Memory B cell (primary cell): ENCODE measurements at places on chromosomes 7 and 10.

GRCh38 chr10:89165923-89166322, 41.2 kb downstream of the CH25H start:
- no peak for DNase-seq

DNA sequence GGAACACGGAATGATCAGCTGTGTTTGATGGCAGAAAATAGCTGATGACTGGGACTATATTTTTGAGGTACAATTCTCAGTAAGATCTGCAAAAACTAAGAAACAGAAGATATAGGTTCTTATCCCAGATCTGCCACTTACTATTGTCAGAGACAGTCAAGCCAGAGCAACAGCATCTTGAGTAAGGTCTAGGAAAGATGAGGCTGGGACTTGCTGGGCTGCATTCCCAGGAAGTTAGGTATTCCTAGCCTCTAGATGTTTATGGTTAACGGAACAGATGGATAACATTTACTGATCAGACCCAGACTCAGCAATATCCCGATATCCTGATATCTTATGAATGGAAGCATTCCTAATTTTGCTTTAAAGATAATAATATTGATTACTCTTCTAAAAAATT, 68.7 kb upstream of the DNAJB12 start:
- no peak for DNase-seq

DNA sequence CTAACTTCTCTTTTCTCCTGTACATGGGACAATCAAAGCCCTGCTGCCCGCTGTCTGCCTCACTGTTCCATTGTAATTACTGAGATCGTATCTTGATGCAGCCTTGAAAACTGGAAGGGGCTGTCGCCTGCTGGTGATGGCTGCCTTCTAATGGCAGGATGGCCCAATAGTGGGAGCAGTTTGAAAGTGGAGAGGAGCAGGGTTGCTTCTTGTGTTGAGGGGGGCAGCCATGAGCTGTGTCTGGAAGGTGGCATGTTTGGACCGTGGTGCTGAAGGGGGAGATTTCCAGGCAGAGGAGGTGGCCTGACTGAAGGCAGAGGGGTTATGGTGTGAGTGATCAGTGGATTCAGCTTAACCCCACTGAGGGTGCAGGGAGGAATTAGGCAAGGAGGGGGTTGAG, 8.1 kb downstream of the WDFY4 start:
- DNase-seq = no peak

GRCh38 chr10:127912607-127913367, 5.9 kb downstream of the PTPRE start:
- no peak for DNase-seq

DNA sequence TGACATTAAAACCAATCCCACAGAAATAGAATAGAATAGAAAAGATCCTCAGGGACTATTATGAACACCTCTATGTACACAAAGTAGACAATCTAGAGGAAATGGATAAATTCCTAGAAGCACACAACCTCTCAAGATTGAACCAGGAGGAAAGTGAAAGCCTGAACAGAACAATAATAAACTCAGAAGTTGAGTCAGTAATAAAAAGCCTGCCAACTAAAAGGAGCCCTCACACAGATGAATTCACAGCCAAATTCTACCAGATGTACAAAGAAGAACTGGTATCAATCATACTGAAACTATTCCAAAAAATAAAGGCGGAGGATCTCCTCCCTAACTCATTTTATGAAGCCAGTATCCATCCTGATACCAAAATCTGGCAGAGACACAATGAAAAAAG, 220.3 kb upstream of the HPS1 start:
- no peak for DNase-seq

DNA sequence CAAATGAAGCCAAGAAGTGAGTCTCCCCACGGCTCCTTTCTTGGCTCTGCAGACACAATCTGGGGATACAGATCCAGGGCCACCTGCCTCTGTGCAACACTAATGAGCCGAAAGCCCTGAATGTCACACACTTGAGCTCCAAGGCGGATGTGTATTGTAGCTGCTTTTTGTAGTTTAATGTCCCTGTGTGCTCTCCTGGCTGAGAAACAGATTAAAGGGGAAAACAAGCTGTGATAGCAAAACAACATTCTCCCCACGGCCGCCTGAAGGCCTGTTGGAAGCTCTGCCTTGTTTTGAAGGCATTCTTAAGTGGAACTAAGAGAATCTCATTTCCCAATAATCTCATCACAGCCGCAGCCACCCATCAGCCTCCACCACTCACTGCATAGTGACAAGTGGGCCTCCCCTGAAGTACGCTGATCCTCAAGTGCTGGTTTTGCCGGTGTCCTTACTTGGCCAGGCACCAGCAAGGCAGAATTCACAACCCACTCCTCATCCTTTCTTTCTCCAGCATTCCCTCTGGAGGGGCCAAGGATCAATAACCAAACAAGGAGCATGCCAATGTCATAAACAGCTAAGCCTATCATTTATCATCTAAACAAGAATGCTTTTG, 44.4 kb upstream of the AMPH start:
- no peak for DNase-seq

DNA sequence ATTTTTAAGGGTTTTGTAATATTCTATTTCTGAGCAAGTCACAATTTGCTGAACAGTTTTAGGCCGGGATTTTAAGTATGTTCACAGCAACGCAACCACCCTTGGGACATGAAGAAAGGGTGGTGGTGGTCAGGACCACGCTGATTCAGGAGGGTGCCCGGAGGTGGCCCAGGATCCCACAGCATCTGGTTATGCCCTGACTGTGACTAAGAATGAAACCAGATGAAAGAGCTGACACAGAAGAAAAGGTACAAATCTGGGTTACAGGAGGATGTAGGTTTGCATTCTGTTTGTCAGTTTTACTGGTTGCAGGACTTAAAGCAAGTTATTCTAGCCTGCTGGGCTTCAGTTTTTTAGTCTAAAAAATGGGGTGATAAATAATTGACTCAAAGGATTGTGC, 279.7 kb downstream of the CCSER2 start:
- no peak for DNase-seq

DNA sequence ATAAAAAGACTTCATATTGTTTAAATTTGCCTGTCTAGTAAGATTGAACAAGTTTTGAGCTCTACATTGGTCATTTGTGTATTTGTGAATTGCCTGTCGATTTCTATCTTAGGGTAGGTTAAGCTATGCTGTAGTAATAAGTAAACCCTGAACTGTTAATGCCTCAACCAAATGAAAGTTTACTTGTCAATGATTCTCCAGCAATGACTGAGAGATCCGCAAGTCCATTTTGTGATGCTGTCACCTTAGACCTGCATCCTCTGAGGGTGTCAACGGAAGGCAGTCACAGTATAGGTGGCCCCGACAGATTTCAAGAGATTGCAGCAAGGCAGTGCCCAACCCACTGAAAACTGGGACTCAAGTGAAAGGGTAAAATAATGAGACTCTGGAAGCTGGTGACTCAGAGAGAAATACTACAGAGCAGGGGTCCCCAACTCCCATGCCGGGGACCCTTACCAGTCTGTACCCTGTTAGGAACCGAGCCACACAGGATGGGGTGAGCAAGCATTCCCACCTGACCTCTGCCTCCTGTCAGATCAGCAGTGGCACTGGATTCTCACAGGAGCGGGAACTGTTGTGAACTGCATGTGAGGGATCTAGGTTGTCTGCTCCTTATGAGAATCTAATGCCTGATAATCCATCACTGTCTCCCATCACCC, 10.8 kb upstream of the PHYH start:
- DNase-seq = no peak

GRCh38 chr7:150944066-150945042, 33.8 kb downstream of the KCNH2 start:
- no peak for DNase-seq
